SK-N-MC (cell line): ENCODE measurements at places on chromosomes 16 and 17.

DNA sequence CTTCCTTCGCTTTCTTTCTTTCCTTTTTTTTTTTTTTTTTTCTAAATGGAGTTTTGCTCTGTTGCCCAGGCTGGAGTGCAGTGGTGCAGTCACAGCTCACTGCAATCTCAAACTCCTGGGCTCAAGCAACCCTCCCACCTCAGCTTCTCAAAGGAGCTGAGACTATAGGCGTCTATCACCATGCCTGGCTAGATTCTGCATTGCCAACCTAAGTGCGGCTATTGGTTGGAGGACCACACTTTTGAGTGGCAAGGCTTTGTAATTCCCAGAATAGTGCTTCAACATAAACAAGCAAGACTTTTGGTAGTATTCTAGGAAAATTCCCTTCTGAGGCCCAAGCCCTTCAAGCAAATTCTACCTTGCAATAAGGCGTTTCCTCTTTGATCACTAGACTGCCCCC is 107.8 kb downstream of the YPEL2 start:
- DNase-seq: no peak

- DNase-seq: no peak
These were observed 2.4 kb downstream of the SLC16A3 start for GRCh38 chr17:82231312-82231561.

DNA sequence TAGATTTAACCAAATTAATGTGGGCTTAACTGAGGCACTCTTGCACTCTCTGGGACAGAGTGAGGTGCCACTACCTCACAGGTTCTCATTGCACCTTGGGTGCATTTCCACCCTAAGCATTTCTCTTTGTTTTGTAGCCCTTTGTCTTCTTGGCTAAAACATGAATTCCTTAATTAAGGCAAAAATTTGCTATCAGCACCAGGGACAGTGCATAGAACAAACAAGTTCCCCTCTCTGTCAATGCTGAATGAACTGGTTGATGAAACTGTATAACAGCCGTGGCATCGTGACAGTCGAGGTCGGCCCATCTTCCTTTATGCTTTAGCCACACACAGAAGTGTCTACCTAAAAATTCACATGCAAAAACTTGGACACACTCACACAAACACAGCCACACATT is 74.8 kb downstream of the HS3ST2 start:
- no peak for DNase-seq

DNA sequence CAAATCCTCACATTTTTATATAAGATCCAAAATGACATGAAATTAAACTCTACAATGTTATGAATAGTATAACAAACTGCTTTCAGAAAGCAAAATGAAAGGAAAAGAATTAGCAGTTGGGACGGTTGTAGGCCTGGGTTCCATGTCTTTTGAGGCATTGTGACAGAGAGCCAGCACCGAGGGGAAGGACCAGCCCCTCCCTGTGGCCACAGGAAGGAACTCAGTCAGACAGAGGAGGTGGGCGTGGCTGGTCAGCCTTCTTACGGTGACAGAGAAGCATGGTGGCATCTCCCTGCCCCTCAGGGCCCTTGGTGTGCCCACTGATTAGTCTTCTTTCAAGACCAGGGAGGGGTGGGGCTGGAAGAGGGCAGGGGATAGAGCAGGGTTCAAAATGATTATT is 5.7 kb downstream of the ZNF319 start:
- DNase-seq: no peak
